ENCODE measurements at places on chromosomes 1 and 21.
A peak's percentile ranks its signal among the peaks of the same experiment; 100 is the strongest.

GRCh38 chr1:996851-997712 is 2.8 kb downstream of the HES4 start:
- peaks cover 11% of the 10 kb centered on the region for H3K4me1 ChIP-seq
- H3K4me3 ChIP-seq, result no peak overlapping the region
- no peak overlapping the region for H3K27ac ChIP-seq
- H3K27me3 ChIP-seq, result peaks cover 13% of the 10 kb centered on the region

- H3K4me1 ChIP-seq, result no peaks in the 10 kb centered on the region
- H3K27me3 ChIP-seq, result peaks cover 2% of the 10 kb centered on the region
- no peak for DNase-seq
- no peaks in the 10 kb centered on the region for H3K36me3 ChIP-seq
- no peak overlapping the region for H3K27ac ChIP-seq
Measured at GRCh38 chr1:40305451-40305850, 11.6 kb downstream of the COL9A2 start.

DNA sequence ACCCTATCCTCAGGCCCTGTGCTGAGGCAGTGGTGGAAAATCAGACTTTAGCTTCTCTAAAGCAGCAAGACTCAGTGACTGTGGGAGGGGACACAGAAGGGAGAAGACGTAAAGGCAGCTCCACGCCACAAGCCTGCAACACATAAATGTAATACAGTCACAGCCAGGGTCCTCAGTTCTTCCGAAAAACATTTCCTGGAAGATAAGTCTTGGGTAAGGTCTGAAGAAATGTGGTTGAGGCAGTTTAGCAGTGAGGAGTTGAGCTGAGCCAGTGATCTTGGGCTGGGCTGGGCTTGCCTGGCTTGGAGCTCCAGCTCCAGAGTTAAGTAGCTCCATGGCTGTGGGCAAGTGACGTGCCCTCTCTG is 127.8 kb upstream of the ADAR start:
- H3K27me3 ChIP-seq, result peaks cover 35% of the 10 kb centered on the region
- no peak overlapping the region for H3K27ac ChIP-seq
- no peaks in the 10 kb centered on the region for H3K36me3 ChIP-seq
- no peak for DNase-seq

DNA sequence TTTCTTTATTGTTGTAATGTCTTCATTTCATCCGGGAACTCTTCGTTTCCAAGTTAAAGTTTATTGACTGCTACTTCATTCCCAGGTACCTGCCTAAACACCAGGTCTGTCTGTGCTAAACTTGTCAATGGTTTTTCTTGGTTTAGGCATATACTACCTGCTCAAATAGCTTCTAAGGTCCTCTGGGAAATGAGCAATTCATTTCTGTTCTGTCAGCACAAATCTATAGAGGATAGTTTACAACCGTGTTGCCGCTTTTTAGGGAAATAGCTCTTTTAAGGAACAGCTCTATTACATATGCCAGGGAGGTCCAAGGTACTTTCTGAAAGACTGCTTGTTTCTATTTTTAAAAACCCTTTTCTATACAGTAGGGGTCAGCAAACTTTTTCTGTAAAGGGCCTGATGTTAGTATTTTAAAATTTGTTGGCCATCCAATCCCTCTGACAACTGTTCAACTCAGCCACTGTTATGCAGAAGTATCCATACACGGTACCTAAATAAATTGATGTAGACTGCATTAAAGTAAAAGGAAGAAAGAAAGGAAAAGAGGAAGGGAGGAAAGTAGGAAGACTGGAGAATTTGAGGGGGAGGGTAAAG is 222.7 kb upstream of the PTBP2 start:
- H3K27me3 ChIP-seq, result peaks cover 5% of the 10 kb centered on the region
- H3K36me3 ChIP-seq, result no peaks in the 10 kb centered on the region
- no peak for DNase-seq
- no peak overlapping the region for H3K4me3 ChIP-seq
- H3K4me1 ChIP-seq, result no peaks in the 10 kb centered on the region

DNA sequence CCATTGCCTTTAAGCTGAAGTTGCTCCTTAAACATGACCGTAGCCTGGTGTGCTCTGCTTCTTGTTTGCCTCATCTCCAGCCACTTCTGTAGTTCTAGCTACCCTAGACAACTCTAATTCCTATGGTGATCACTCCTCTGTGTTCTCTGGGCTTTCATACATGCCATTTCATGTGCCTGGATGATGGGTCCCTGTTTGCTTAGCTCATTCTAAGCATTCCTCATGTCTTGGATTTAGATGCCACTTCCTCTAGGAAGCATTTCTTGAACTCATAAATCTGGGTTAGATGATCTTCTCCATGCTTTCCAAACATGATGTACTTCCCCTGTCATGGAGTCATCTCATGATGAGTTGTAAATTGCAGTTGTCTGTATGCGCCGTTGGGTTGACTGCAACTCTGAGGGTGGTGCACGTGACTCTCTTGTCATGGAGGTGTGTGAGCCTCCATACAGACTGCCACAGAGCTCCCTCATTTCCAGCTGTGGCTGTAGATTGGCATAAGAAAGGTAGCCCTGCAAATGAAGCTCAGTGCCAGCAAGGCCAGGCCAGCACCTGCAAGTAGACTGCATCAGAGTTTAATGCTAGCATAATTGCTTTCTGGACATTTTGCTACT is 77.2 kb downstream of the LAMC1 start:
- H3K4me1 ChIP-seq, result no peaks in the 10 kb centered on the region
- no peak overlapping the region for H3K27ac ChIP-seq
- H3K4me3 ChIP-seq, result no peak overlapping the region
- no peak for DNase-seq

DNA sequence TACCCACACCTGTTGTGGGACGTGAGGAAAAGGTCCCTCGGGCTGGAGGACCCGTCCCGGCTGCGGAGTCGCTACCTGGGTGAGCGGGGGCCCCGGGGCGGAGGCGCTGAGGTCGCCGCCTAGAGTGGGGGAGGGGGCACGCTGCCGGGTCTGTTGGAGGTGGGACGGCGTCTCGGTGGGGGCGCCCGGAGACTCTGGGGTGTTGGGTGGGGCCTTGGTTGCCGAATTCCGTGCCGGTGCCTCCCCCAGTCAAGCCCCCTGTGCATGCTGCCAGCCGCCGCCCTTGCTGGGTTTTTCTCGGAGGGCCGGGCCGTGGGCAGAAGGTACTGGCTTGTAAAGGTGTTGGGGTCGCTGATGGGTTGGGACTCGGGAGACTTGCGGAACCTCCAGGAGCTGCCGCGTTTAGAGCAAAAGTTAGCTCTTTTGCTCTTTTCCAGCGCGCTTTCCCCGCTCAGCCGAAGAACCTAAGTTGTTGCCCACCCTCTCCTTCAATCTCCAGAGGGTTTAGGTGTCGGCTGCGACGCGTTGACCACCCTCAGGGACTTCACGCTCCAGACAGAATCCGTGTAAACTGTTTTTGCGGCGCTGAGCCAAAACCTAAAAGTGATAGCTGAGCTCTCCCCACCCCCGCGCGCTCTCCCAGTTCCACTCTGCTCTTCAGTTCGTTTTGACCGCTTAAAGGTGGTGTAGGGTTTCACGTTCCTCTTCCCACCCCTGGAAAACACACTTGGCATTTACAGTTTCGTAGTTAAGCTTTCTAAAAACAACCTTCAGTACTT is at the start of gene MPC2:
Gene MPC2 (minus strand): TSS at position 143 of the 779 bp plus-strand sequence. CDS start 1,231 bp downstream, outside the sequence.
- peak within 1 kb of the TSS; percentile 95 for H3K4me3 ChIP-seq
- H3K36me3 ChIP-seq, result peaks cover 4% of the 10 kb centered on the region
- DNase-seq, result peak; percentile 35
- peaks cover 40% of the 10 kb centered on the region for H3K4me1 ChIP-seq

DNA sequence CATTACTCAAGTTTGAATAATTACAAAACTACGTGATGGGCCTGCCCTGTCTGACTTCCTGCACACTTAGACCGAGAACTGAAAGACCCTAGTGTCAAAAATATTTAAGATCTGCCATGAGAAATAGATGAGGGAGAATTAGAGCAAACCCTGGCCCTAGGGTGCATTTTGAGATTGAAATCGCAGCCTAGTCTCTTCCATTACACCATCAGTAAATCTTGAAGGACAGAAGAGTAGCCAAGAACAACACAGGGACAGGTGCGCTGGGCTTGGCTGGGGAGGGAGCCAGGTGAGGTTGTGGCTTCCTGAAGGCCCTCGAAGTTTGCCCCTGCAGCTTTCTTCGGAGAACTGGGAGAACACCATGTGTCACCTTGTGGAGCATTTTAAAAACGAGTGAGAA is 36.7 kb upstream of the KIF26B start:
- no peak overlapping the region for H3K4me3 ChIP-seq
- H3K36me3 ChIP-seq, result no peaks in the 10 kb centered on the region
- no peak for DNase-seq
- no peaks in the 10 kb centered on the region for H3K27me3 ChIP-seq
- H3K4me1 ChIP-seq, result no peaks in the 10 kb centered on the region
- no peak overlapping the region for H3K27ac ChIP-seq

DNA sequence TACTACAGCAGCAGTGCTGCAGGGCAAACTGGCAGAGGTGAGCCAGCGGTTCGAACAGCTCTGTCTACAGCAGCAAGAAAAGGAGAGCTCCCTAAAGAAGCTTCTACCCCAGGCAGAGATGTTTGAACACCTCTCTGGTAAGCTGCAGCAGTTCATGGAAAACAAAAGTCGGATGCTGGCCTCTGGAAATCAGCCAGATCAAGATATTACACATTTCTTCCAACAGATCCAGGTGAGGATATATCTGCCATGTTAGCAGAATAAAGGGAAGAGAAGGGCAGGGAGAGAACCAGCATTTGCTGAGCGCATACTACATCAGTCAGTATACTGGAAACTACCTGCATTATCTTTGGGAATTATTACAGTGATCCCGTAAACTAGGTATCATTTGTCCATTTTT is 130.0 kb upstream of the BMP8A start:
- no peak overlapping the region for H3K4me3 ChIP-seq
- H3K36me3 ChIP-seq, result peaks cover 43% of the 10 kb centered on the region

GRCh38 chr1:240905225-240905765 is 293.3 kb upstream of the GREM2 start:
- H3K36me3 ChIP-seq, result no peaks in the 10 kb centered on the region
- H3K4me1 ChIP-seq, result no peaks in the 10 kb centered on the region
- H3K4me3 ChIP-seq, result no peak overlapping the region
- DNase-seq, result no peak
- H3K27ac ChIP-seq, result no peak overlapping the region
- no peaks in the 10 kb centered on the region for H3K27me3 ChIP-seq

DNA sequence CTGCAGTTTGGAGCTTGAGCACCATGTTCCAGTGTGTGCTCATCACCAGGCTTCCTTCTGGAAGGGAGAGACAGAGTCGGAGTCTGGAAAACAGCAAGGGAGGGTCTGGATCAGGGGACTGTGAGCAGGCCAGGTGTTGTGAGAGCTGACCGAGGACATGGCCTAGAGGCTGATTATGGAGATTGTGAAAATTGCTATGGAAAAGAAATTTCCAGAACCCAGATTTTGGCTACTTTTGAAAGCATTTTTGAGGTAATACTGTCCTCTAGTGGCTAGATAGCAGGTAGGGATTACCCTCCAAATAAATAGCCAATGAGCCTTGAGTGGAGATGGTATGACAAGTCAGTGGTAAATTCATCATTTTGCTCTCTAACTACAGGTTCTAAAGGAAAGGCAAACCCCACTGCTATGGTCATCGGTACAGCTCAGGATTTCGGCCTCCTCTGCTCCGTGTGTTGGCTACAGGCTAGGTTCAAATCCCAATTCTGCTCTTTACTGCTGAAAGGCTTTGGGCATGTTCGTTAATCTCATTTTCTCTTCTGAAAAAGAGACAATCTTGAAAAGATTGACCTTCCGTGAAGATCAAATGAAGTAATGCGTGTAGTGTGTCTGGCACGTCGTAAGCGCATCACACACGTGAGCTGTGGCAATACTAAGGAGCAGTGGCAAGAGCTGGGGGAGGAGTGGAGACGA is 1.0 kb upstream of the HAO2 start:
- no peaks in the 10 kb centered on the region for H3K36me3 ChIP-seq
- peak; percentile 72 for DNase-seq
- H3K4me3 ChIP-seq, result no peak overlapping the region
- peaks cover 25% of the 10 kb centered on the region for H3K27me3 ChIP-seq

- no peak overlapping the region for H3K27ac ChIP-seq
- H3K4me3 ChIP-seq, result no peak overlapping the region
- peaks cover 1% of the 10 kb centered on the region for H3K27me3 ChIP-seq
Measured at GRCh38 chr21:44529011-44529421, 11.0 kb downstream of the KRTAP10-1 start.

DNA sequence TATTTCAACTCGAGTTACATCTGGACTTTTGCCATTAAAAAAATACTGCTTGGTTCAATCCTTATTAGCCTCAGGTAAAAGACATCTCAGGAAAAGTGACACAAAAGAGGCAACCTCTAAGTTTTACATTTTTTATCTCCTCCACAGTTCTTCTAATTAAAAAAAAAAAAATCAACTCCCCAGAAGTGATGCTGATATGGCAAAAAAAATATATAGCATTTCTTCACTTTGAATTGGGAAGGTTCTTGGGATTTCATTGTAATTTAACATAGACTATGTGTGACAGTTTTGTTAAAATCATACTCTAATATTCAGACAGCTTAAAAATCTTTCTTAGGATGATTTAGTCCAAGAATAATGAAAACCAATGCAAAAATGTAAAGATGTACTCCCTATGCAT is 87.9 kb downstream of the LRRC8C start:
- H3K4me1 ChIP-seq, result peaks cover 66% of the 10 kb centered on the region
- no peaks in the 10 kb centered on the region for H3K27me3 ChIP-seq
- no peak overlapping the region for H3K4me3 ChIP-seq
- H3K27ac ChIP-seq, result no peak overlapping the region
- no peak for DNase-seq

DNA sequence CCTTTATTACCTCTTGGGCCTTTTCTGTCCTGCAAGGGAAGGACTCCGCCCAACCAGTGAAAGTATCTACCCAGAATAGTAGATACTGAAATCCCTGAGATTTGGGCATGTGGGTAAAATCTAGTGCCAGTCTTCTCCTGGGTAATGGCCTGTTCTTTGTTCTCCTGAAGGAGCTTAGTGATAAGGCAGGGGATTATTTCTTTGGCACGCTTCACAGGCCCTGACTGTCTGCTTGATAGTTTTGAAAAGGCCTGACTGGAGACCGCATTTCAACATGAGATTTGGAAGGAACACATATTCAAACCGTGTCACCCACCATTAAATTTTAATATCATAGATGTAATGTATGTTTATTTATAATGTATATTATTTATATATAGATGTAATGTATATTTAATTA is 48.9 kb downstream of the RASAL2 start:
- no peak overlapping the region for H3K4me3 ChIP-seq
- peaks cover 3% of the 10 kb centered on the region for H3K27me3 ChIP-seq
- DNase-seq, result no peak
- peaks cover 38% of the 10 kb centered on the region for H3K4me1 ChIP-seq
